Activated naive CD4-positive, alpha-beta T cell (primary cell): ENCODE measurements at places on chromosomes 7 and 10.

- DNase-seq, result no peak
These were observed 21.8 kb downstream of the ELFN1 start for GRCh38 chr7:1691601-1692514.

- no peak for DNase-seq
These were observed 6.5 kb downstream of the SAP25 start for GRCh38 chr7:100567031-100567730.

GRCh38 chr10:118793545-118793944, 38.8 kb upstream of the CACUL1 start:
- DNase-seq, result no peak

DNA sequence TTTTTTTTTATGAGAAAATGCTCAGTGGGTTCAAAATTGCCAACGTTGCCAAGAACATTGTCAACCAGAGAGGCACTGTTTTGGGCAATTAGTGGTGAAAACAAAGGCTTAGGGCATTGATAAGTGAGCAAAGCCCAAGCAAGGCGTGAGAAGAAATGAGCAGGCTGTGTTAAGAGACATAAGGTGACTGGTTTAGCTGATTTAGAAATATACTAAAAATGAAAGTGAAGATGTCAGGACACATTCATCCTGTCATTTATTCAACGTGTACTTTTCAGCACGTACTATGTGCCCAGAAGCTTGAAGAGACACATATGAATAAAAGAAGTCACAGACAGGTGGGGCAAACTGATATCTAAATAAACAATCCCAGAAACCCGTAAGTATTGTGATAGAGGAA, 31.8 kb downstream of the AOAH start:
- DNase-seq, result no peak

DNA sequence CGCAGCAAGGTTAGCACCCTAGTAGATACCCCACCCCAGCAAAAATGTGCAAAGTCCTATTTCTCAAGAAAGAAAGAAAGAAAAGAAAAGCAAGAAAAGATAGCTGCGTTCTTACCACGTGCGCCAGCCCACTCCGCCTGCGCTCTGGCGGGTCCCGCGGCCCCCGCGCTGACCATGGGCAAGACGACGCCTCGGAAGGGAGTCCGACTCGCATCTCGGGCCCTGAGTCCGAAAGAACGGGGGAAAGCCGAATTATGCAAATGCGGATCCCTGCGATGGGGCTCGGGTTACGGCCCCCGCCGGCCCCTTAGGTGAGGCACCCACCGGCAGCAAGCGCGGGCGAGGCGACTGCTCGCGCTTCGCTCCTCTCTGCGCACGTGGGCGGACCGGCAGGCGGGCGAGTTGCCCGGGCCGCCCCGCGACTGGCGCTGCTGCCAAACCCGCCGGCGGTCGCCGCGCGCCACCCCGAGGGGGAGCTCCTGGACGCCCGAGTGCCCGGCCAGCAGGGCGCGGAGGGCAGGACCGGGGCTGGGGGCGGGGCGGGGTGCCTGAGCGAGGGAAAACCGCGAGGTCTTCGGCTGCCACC, 2.4 kb upstream of the EGR2 start:
- DNase-seq, result peak; percentile 18

GRCh38 chr10:132397671-132398565, 918 bp downstream of the PWWP2B start:
- no peak for DNase-seq

DNA sequence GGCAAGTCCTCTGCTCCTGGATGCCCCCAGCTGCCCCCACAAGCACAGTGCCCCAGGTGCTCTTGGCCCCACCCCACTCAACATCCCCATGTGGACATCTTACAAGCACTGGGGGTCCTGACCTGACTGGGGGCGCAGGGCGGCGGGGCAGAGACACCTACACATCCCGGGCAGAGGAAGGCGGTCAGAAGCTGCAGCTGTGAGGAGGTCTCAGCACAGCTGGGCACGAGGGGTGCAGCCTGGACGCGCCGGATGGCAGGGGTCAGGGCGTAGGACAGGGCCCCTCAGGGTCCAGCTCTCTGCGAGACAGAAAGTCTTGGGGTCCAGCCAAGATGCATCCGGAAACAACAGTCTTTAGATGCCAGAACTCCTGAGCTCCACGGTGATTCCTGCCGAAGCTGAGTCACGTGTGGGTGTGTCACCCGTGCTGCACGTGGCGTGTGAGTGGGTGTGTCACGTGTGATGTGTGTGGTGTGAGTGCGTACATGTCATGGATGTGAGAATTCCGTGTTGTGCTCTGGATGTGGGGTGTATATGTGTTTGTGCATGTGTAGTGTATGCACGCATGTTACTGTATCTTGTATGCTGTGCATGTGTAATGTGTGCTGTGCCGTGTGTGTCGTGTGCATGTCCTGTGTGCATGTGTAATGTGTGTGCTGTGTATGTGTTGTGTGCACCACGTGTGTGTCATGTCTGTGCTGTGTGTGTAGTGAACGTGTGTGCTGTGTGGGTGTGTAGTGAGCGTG, 5.1 kb downstream of the VENTX start:
- DNase-seq, result no peak

GRCh38 chr7:20223356-20223755, 6.2 kb upstream of the MACC1 start:
- DNase-seq, result no peak

DNA sequence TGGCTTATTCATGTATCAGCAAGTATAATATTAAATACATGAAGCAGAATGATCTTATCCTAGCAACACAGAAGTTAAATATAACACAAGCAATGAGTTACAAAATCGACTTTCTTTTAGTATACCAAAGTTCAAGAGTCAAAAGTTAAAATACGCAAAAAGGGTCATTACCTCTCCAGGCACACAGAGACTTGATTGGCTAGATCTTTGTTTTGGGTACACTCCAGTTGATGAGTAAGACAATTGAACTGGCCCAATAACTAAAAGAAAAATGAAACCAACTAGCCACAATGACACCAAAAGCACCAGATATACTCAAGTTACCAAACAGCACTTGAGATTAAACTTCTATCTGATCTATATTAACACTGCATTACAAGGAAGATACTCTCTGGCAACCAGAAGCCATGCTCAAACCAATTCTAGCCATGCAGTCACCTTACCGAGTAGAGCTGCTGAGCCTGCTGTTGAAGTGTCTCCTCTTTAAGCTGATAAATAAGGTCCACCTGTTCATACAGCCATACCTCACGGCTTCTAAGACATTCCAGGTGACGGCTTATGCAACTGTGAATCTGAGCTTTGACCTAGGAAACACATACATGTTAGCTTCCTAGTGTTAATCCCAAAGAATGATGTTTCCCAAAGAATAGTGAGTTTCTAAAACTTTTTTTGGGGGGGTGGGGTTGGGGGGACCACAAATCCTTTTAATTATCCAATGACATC, 15.6 kb downstream of the NCOA4 start:
- DNase-seq, result no peak

GRCh38 chr10:118725886-118726500, 28.8 kb downstream of the CACUL1 start:
- DNase-seq, result no peak

DNA sequence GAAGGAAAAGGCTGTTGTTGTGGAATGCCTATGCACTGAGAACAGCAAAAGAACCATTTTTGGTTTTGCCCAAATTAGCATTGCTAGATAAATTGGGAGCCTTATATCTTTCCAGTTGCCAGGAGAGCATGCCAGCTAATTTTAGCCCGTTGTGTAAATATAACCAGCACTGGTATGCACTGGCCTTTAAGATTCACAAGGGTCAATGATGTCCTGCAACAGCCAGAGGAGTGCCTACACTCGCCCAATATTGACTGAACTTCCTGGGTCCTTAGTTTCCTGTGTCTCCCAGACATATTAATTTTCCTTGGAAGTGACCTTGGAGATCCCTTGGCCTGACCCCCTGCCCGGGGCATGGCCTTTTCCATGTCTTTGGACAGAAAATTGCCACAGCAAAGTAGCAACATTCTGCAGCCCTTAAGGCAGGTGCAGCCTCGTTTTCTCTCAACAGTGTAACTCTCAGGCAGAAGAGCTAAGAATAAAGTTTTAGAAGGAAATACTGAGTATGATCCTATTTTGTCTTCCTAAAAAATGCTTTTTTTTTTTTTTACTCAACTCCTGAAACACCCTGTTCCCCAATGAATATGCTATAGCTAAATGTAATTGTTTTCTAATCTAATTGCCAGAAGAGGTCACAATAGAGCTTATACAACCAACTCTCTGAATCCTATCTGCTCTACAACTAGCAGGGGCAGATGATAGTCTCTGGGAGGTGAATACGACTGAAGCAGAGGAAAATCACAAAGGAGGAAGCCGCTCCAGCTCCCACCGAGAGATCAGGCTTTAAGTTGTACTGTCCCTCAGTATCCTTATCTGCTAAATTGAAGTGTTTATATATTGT, 131.9 kb upstream of the PCGF5 start:
- DNase-seq, result no peak

DNA sequence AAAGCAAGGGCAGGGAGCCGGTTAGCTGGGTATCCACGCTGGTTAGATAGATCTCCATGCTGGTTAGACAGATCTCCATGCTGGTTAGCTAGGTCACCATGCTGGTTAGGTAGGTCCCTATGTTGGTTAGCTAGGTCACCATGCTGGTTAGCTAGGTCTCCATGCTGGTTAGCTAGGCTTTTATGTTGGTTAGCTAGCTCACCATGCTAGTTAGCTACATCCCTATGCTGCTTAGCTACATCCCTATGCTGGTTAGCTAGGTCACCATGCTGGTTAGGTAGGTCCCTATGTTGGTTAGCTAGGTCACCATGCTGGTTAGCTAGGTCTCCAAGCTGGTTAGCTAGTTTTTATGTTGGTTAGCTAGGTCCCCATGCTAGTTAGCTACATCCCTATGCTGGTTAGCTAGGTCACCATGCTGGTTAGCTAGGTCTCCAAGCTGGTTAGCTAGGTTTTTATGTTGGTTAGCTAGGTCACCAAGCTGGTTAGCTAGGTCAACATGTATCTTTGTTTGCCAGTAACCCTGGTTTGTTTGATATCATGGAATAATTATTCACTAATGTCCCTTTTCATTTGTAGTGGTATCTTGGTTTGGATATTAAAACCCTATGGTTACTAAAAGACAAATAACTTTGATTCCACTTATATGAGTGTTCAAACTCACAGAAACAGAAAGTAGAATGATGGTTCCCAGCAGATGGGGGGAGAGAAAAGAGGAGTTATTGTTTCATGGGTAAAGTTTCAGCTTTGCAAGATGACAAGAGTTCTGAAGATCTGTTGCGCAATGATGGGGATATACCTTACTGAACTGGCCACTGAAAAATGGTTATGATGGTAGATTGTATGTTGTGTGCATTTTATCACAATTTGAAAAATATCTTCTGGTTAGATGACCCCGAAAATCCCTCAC, 136.2 kb downstream of the PRPF18 start:
- no peak for DNase-seq

DNA sequence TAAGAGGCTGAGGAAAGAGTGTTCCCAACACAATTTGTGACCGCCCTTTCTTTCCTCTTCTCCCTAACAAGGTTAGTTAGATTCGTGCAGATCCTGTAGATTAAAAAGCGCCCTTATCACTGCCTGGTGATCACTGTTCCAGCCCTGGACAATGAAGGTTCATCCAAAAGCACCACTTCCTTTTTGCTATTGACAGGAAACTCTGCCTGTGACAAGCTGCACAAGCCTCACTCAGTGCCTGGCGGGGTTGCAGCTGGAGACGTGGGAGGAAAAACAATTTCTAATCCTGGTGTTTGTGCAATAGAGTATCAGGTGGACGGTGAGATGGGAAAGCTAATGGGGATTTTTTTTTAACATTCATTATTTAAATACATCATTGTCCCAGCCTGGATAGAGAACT, 105.9 kb upstream of the CAV2 start:
- DNase-seq, result no peak

DNA sequence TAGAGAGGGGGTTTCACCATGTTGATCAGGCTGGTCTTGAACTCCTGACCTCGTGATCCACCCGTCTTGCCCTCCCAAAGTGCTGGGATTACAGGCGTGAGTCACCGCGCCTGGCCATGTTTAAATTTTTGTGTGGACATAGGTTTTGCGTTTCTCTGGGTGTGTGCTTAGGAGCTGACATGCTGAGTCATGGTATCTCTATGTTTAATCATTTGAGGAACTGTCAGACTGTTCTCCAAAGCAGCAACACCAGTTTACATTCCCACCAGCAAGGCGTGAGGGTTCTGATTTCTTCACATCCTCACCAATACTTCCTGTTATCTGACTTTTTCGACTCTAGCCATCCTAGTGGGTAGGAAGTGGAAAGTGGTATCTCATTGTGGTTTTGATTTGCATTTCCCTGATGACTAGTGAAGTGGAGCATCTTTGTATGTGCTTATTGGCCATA, 153.7 kb downstream of the DNAJB6 start:
- no peak for DNase-seq

DNA sequence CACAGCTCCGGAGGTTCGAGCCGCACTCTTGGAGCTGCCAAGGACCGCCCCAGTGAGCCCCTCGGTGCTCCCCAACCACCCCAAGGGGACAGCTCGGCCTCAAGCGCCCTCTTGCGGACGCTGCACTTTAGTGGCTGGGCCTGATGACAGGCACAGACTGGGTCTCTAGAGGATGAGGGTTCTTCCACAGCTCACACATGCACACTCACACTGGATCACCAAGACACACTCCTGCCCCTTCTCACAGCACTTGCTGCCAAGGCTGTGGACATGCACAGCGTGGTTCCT, 2.1 kb downstream of the RET start:
- DNase-seq, result no peak

GRCh38 chr7:132610995-132611394, 34.7 kb upstream of the PLXNA4 start:
- no peak for DNase-seq

GRCh38 chr7:123796568-123796967, 47.8 kb upstream of the WASL start:
- DNase-seq, result no peak

DNA sequence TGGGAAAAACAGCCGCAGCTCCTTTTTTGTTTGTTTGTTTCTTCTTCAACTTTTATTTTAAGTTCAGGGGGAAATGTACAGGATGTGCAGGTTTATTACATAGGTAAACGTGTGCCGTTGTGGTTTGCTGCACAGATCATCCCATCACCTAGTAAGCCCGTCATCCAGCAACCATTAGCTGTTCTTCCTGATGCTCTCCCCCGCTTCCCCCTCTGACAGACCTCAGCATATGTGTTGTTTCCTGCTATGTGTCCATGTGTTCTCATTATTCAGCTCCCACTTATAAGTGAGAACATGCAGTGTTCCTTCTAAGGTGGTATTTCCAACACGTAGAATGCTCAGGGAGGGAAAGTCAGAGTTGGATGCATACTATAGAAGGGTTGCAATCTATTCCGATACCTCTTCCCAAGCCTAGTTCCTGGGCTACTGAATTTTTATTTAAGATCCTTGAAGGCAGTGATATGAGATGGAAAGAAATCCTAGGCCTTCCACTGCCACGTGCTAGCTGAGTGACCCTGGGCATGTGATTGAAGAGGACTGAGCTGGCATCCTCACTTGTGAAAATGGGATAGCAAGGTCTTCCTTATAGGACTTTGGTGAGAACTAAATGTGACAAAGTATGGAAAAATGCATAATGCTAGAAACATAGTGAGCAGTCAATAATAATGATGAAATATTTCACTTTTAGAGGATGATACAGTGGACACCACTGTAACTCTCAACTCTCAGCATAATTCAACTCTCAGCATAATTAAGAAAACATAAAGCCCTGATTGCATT, 278.5 kb downstream of the REEP3 start:
- DNase-seq, result no peak

GRCh38 chr10:31706464-31707092, 222.1 kb downstream of the ARHGAP12 start:
- DNase-seq, result no peak
